ENCODE measurements at places on chromosomes 2 and 18.

DNA sequence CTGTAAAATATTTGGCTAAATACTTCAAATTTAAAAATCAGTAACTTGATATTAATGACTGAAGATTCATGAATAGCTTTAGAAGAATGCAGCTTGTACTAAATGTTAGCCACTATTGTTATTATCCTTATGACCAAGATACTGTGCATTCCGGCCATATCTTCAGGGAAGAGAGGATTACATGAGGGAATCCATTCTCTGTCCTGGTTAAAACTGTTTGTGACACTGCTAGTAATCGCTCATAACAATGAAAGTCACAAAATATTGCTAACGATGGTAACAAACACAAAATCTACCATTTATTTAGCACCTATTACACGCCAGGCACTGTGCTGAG is 217.7 kb downstream of the PRKCE start:
- DNase-seq, result no peak

DNA sequence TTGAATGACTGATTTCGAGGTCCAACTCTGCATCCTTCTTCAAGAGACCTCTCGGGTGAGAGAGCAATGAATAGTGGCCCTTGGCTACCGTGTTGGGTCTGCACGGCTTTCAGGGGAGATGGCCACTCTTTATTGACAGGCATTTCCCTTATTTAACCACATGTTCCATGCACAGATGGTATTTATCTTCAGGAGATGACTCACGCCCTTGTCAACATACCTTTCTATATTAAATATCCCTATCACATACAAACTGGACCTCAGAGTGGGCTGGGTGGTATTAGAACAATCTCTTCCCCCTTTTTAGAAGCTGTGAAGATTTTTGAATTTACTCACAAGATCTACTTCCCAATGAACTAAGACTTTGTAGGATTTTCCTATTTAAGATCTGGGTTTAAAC is 109.6 kb upstream of the CDC42EP3 start:
- no peak for DNase-seq

DNA sequence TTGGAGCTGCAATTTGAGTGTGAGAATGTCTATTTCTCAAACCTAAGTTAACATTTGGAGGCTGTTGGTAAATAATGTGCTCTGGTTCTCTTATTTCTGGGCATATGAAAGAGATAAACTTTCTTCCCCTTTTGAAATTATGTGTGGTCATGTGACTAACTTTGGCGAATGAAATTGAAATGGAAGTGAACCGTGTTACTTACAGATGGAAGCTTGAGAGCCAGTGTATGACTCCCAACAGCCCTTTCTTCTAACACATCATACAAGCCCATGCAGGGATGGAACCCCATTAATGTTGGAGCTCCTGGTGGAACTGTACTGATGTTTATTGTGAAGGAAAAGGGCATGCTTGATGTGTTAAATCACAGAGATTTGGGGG is 725.8 kb downstream of the TSN start:
- no peak for DNase-seq

GRCh38 chr2:15195813-15196212 is 365.3 kb downstream of the NBAS start:
- no peak for DNase-seq

DNA sequence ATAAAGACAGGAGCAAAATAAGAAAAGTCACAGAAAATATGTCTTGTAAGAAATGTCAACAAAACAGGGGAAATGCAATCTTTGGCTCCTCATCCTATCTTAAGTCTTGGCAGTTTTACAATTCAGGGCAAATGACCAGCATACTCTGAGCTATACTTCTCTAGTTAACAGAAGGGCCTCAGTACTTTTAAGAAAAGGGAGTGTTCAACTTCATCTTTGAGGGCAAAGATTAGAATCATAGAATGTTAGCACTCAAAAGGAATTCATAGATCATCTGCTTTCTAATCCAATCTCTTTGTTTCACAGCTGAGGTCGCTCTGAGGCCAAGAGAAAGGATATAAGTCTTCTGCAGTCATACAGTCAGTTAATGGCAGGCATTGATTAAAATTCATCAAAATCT is 174.0 kb upstream of the NT5C1B start:
- DNase-seq, result no peak

GRCh38 chr2:3634596-3635121 is 23.3 kb upstream of the ALLC start:
- DNase-seq, result no peak

- DNase-seq, result no peak
These were observed 60.0 kb downstream of the TTC21B start for GRCh38 chr2:165893556-165893955.

DNA sequence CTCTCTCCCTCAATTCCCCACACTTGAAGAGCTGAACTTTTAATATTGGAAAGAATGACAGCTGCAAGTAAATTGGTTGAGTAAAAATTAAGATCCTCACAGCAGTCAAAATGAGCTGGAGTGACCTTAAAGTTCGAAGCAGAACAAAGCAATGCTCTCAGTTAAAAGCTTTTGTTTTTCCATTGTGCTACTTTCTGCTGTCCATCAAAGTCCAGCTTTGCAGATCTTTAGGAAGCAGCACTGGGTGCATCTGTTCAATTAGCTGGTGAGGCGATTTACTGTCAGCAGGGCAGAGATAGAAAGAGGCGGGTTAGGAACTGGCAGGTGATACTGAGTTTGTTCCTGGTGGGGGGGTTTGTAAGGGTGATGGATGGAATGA is 834.8 kb downstream of the CPS1 start:
- no peak for DNase-seq

GRCh38 chr2:109721626-109722025 is 72.5 kb upstream of the RGPD5 start:
- DNase-seq, result no peak

- no peak for DNase-seq
These were observed 669.1 kb downstream of the SATB2 start for GRCh38 chr2:198788676-198789075.

- DNase-seq, result no peak
These were observed 526.5 kb downstream of the FBXO15 start for GRCh38 chr18:73621091-73621490.

DNA sequence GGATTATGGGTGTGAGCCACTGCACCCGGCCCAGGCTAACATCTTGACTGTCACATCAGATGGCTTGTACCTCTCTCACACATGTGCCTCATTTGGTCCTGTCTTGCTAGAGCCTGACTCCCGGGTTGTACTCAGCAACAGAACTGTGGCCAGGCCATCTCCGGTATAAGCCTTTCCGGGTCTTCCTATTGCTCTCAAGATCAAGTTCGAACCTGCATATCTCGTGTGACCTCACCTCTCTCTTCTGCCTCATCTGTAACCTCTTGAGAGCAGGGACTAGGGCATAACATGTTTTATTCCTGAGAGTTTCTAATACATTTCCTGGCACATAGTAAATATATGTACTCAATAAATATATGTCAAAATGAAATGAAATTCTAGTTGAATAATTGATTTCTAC is 114.0 kb downstream of the ACAA2 start:
- no peak for DNase-seq

DNA sequence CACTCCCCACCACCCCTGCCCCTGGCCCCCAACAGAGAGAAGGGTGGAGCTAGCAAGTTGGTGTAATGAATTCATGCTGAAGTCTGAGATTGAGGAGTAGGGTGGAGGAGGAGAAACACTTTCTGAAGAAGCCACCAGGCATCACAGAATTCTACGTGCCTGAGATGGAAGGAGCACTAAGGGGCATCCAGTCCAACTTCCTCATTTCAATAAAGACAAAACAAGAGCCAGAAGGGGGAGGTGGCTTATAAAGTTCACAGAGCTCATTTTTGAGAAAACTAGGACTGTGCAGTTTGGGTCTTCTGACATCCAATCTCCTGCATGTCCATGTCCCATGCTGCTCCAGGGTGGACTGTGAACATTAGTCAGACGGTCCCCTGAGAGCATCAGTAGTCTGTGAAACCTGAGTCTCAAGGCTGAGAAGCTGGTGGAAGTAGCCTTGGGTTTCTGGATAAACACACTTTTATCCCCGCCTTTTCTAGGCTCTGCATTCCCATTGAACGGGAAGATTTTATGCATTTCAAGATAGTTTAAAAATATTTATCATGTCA is 77.7 kb downstream of the TRIM43 start:
- DNase-seq, result no peak

- DNase-seq, result no peak
These were observed 18.1 kb downstream of the SMAD2 start for GRCh38 chr18:47912343-47912742.

GRCh38 chr2:210440206-210440605 is 36.4 kb downstream of the LANCL1 start:
- no peak for DNase-seq

- DNase-seq, result no peak
These were observed 18.5 kb upstream of the IGFBP5 start for GRCh38 chr2:216713691-216714336.

- no peak for DNase-seq
These were observed 780.4 kb upstream of the NRXN1 start for GRCh38 chr2:51812138-51812866.

GRCh38 chr2:128362889-128363228 is 44.2 kb upstream of the HS6ST1 start:
- no peak for DNase-seq

GRCh38 chr2:168315331-168316072 is 68.1 kb upstream of the STK39 start:
- no peak for DNase-seq

GRCh38 chr2:159179696-159180095 is 106.8 kb downstream of the WDSUB1 start:
- DNase-seq, result no peak

- no peak for DNase-seq
These were observed 69.5 kb downstream of the GPD2 start for GRCh38 chr2:156505696-156506095.

DNA sequence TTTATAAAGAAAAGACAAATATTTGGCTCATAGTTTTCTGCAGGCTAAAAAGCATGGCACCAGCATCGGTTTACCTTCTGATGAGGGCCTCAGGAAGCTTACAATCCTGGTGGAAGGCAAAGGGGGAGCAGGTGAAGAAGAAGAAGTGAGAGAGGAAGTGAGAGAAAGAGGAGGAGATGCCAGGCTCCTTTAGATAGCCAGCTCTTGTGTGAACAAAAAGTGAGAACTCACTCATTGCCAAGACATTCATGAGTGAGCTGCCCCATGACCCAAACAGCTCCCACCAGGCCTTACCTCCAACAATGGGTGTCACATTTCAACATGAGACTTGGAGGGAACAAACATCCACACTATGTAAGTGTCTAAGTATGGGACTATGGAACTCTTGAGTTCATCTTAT is 14.3 kb downstream of the CCDC150 start:
- no peak for DNase-seq

GRCh38 chr18:62578980-62579511 is 56.2 kb downstream of the ZCCHC2 start:
- DNase-seq, result no peak

DNA sequence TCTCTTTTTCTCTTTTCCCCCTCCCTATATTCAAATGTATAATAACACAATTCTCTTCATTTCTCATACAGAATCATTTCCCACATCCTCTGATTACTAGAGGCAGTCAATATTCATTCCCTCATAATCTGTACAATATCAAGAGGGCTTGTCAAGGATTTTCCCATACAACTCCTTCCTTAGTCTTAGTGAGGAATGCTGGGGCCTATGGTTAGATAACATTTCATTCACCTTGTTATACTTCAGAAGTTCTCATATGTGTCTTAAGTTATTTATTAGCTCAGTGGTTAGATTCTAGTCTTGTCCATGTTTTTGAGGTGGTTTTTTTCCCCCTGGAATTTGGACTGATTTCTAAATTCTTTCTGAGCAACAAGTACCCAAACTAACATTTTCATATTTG is 289.5 kb downstream of the PDE11A start:
- no peak for DNase-seq

GRCh38 chr2:28661589-28662001 is 90.0 kb upstream of the PPP1CB start:
- DNase-seq, result no peak

DNA sequence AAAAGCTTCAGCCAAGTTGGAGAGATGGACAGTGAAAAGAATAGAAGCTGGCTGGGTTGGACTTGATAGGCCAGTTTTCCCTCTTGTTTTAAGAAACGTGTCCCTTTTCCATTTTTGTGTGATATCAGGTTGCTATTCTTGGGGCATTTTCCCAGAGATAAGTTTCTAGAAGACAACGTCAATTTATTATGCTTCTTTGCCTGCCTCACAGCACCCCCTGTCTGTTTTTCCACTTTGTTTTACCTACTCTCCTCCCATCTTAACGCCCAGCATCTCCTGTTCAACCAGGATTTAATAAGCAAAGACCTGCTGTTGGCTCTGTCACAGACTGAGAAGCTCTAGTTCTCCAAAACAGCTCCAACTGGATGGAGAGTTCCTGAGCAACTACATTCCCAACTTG is 317.8 kb upstream of the ZNF521 start:
- DNase-seq, result no peak

DNA sequence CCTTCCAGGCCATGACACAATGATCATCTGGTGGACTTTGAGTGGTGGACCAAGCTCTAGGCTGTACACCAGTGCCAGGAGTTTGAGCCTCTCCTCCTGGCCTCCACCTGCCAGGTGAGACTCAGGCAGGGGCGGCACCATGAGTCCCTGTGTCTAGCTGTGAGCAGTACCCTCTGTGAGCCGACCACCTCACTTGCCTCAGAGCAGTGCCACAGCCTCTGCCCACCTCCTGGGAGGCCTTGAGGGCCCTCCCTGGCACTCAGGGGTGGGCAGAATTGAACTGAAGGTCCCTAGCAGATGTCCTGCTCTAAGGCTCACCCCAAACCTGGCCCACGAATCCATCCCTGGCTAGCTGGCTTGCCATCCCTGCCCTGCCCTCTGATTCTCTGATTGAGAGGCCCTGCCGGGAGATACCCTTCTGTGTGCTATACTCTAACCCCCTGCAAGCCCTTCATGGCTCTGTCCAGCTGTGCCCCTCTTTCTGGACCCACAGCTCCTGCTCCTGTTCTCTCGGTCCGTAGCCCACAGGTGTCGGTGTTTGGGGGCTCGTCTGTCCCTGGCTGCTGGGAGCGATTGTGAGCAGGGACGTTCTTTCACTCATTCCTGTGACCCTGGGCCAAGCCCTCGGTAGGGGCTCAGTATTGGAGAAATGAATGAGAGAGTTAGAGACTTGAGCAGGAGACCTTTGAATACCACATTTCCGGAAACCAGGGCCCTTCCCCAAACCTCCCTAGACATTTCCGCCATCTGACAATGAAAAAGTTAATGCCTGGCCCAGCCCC is 70.0 kb downstream of the INHBB start:
- DNase-seq, result no peak

DNA sequence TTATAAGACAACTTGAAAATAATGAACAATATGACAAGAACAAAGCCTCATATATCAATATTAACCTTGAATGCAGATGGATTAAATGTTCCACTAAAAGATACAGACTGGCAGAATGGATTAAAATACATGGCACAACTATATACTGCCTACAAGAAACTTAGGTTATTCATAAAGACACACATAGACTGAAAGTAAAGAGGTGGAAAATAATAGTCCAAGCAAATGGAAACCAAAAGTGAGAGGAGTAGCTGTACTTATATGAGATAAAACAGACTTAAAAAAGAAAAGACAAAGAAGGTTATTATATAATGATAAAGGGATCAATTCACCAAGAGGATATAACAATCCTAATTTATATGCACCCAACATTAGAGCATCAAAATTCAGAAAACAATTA is 18.2 kb downstream of the LMAN1 start:
- DNase-seq, result no peak
